ENCODE measurements at places on chromosomes 4 and X. TPM values are rescaled to one million over a fixed set of nuclear protein-coding genes. Genes with fewer than 3 reads are reported as not detected.

Gene GBA3
- total RNA-seq, result not detected

Gene ARSJ
- total RNA-seq, result not detected

Gene NOX1
- total RNA-seq, result not detected

Gene MAGEA4
- total RNA-seq, result not detected

Gene RGN
- not detected for total RNA-seq

Gene F8A1
- 56.9 TPM for total RNA-seq

Gene MAGEA11
- total RNA-seq, result not detected

Gene ARHGAP36
- not detected for total RNA-seq

GRCh38 chrX:3713225-3713936 is at the start of gene PRKX:
Gene PRKX, minus strand, starts transcription at chrX:3713649. Its CDS starts 396 bp downstream, at chrX:3713253.
- H3K27ac ChIP-seq, result peak within 1 kb of the TSS; percentile 95
- peak within 1 kb of the TSS; percentile 95 for H3K4me3 ChIP-seq
- peaks cover 6% of the 10 kb centered on the region for H3K36me3 ChIP-seq
- DNase-seq, result peak; percentile 72

GRCh38 chr4:173160871-173161270 is 7.7 kb upstream of the GALNT7 start:
- H3K4me1 ChIP-seq, result peaks cover under 1% of the 10 kb centered on the region
- H3K36me3 ChIP-seq, result peaks cover 4% of the 10 kb centered on the region
- H3K4me3 ChIP-seq, result no peak overlapping the region
- DNase-seq, result no peak
- no peaks in the 10 kb centered on the region for H3K27me3 ChIP-seq
- no peak overlapping the region for H3K27ac ChIP-seq

DNA sequence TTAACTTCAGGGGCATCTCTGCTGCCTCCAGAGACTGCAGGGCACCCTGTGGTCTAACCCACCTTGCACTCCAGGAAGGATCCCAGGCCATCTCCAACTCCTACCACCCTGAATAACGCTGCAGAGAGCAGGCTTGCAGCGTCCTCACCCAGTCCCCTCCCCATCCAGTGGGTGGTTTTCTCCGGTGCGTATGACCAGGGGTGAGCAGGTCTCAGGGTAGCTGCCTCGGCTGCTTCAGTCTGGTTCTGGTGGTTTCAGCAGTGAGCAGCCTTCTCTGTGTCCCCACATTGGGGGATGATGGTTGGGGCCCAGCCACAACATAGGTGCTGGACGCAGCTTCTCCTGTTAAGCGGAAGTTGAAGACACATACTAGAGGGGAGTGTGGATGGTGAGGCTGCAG is 38.6 kb upstream of the SORCS2 start:
- no peaks in the 10 kb centered on the region for H3K36me3 ChIP-seq
- H3K4me1 ChIP-seq, result no peaks in the 10 kb centered on the region
- no peak overlapping the region for H3K4me3 ChIP-seq
- H3K27ac ChIP-seq, result no peak overlapping the region

DNA sequence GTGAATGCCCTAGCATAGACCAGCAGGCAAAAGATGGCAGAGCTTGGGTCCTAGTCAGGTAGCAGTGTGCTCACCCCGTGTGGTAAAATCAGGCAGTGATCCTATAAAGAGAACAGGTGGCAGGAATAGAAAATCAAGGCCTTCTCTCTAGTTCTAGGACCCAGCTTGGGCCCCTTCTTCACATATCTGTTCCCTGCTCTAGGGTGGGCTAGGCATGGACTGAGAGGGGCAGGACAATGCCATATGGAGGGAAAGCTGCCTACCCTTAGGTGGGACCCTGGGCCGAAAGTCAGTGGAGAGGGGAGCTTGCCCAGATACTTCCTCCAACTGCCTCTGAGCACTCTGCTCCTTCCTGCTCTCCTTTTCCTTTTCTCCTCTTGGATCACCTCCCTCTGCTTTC is 117.4 kb upstream of the NALF2 start:
- no peaks in the 10 kb centered on the region for H3K27me3 ChIP-seq
- no peaks in the 10 kb centered on the region for H3K4me1 ChIP-seq
- no peak overlapping the region for H3K27ac ChIP-seq
- H3K4me3 ChIP-seq, result no peak overlapping the region

DNA sequence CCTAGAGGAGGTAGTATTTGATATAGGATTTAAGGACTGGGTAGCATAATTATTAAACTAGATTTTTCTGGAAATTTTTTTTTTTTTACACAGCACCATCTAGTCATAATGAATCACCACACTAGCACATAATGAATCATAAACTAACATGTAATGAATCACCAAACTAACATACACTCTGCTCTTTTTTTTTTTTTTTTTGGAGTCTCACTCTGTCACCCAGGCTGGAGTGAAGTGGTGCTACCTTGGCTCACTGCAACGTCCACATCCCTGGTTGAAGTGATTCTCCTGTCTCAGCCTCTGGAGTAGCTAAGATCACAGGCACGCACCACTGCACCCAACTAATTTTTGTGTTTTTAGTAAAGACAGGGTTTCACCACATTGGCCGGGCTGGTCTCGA is 92.5 kb downstream of the FAM13A start:
- DNase-seq, result no peak
- H3K4me1 ChIP-seq, result no peaks in the 10 kb centered on the region
- no peak overlapping the region for H3K4me3 ChIP-seq
- H3K27me3 ChIP-seq, result peaks cover 15% of the 10 kb centered on the region

DNA sequence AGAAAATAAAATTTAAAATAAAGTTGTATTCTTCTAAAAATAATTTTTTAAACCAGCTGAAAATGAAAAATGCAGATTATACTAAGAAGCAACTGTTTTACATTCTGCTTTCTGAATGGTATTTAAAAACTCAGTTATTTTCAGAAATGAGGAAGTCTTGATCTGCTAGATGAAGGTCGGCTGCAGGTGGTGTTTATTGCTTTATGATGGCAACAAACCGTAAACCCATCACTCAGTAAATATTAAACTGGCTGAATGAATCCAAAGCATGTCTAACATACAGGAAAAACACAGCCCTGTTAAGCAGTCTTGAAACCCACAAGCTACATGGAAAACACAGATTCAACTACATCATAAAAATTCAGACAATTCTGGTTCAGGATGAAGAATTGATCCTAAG is 29.3 kb downstream of the DYNLT3 start:
- no peak for DNase-seq
- H3K36me3 ChIP-seq, result peaks cover 1% of the 10 kb centered on the region
- H3K27me3 ChIP-seq, result no peaks in the 10 kb centered on the region

DNA sequence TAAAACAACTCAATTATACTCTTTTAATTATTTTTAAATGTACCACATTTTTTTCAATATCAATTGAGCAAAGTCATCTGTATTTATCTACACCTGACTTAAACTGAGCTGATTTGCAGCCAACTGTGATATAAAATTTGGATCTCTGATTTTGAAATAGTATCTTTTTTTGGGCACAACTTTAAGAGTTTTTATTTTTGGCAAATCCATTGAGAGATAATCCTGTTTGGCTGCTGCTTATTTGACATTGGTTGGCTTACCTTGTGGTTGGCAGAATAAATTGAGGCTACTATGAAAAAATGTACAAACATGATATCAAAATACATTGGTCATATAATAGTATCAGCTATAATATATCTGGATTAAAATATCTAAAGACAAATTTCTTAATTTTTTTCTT is 656.0 kb upstream of the NDST4 start:
- H3K36me3 ChIP-seq, result no peaks in the 10 kb centered on the region
- DNase-seq, result no peak
- no peak overlapping the region for H3K27ac ChIP-seq
- no peaks in the 10 kb centered on the region for H3K4me1 ChIP-seq
- no peak overlapping the region for H3K4me3 ChIP-seq

DNA sequence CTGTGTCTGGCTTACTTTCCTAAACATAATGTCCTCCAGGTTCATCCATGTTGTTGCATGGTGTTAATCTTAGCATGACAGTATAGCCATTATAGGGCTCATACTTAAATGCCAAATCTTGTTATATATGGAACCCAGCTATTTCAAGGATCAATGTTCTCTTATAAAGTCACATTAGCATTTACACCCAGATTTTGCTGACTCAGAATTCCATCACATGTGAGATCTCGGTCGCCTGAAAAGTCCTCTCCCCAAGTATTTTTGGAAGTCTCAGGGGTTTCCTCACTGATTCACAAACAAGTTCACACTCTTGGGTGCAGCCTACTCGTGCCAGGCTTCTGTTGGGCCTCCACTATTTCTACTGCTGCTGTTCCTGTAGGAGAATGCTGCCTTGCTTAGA is 19.9 kb upstream of the C4orf51 start:
- H3K4me3 ChIP-seq, result no peak overlapping the region
- H3K27me3 ChIP-seq, result no peaks in the 10 kb centered on the region
- no peaks in the 10 kb centered on the region for H3K4me1 ChIP-seq
- no peak for DNase-seq

DNA sequence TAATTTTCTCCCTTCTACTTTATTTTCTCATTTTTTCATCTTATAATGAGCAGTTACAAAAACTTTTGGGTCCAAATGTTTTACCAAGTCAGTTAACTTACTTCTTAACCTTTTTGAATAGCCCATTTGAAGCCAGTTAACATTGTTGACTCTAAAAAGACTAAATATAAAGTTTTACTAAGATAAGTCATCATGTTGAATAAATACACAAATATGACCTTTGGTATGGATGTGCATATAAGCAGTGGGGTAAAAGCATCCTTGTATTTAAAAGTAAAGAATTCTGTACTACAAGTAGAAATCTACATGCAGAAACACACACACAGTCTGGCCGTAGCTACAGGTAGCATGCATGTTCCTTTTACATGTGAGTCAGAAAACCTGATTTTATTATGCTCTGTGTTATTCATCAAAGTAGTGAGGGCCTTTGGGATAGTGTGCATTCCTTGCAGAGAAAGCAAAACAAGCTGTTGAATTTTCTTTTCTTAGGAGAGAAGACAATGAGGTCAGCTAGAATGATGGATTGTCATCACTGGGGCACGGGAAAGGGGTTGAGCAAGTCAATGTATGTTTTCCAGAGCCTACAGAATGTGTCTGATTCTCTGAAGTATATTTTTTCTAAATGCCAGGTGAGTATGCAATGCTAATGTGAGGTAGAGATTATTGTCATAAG is 533.2 kb upstream of the AGA start:
- no peak for DNase-seq
- H3K27ac ChIP-seq, result no peak overlapping the region
- H3K4me1 ChIP-seq, result no peaks in the 10 kb centered on the region
- no peaks in the 10 kb centered on the region for H3K36me3 ChIP-seq
- H3K4me3 ChIP-seq, result no peak overlapping the region

DNA sequence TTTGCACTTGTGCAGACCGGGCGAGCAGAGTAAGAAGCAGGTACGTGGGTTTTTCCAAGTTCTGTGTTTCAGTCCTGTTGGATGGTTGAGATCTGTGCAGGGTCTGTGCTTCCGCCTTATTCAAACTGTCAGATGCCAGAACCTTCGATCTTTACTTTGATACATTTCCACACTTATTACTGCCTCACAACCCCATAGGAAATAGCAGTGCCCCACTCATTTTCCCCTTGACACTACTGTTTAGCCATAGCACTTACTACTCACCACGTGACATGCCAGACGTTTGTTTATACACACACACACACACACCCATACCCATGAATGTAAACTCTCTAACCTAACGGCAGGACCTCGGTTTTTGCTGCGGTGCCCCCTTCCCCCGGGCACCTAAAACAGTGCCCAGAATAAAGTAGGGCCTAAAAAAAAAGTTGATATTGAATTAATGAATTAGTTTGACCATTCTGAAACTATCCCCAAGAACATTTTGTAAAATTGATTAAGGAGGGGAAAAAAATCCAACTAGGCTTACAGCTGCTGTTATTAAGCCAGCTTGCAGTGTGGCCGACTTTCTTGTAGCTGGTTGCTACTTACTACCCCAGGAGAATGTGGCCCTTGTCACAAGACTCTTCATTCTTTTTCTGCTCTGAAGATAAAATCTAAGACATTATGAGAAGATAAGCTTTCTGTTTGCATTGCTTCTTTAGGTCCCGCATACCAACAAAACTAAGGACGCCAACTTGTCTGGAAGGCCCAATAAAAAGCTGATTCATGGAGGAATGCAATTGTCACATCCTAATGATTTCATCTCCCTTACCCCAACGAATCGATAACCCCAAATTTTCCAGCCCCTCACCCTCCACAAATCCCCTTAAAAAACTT is 704 bp upstream of the SEPSECS start:
- H3K4me3 ChIP-seq, result peak overlapping the region; percentile 83
- no peaks in the 10 kb centered on the region for H3K27me3 ChIP-seq
- DNase-seq, result no peak
- H3K27ac ChIP-seq, result peak overlapping the region; percentile 90
- peaks cover 35% of the 10 kb centered on the region for H3K36me3 ChIP-seq

DNA sequence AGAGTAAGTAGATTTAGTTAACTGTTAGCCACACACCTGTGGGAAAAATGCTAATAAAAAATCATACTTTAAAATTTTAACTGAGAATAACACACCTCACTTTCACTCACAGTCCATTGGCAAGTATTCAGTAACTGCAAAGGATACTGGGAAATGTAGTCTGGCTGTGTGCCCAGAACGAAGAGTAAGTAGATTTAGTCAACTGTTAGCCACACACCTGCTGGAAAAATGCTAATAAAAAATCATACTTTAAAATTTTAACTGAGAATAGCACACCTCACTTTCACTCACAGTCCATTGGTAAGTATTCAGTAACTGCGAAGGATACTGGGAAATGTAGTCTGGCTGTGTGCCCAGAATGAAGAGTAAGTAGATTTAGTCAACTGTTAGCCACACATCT is 178.4 kb upstream of the NWD2 start:
- DNase-seq, result no peak
- H3K27me3 ChIP-seq, result no peaks in the 10 kb centered on the region
- no peak overlapping the region for H3K27ac ChIP-seq
- no peak overlapping the region for H3K4me3 ChIP-seq

DNA sequence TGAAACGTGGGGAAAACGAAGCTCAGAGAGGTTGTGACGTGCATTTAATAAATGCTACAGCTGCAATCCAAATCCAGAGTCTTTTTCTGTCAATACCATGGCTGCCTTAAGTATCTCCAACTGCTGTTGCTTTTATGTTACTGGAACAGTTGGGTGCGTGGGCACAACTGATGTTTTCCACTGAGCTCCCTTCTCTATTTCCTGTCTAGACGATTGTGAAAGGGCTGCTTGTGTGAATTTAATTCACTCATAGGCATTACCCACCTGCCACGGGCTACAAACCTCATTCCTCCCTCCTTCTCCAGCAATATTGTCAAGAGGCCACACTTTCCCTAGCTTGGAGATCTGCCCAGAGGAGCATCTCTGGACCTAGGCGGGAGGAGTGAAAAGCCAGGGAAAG is 526.0 kb downstream of the MID1IP1 start:
- H3K4me3 ChIP-seq, result no peak overlapping the region
- no peak for DNase-seq
- no peaks in the 10 kb centered on the region for H3K36me3 ChIP-seq
- peak overlapping the region; percentile 61 for H3K27ac ChIP-seq

- DNase-seq, result no peak
- peaks cover 49% of the 10 kb centered on the region for H3K4me1 ChIP-seq
- H3K27me3 ChIP-seq, result no peaks in the 10 kb centered on the region
- H3K36me3 ChIP-seq, result peaks cover 3% of the 10 kb centered on the region
Observed at GRCh38 chrX:40086569-40087335, 11.0 kb downstream of the BCOR start.

DNA sequence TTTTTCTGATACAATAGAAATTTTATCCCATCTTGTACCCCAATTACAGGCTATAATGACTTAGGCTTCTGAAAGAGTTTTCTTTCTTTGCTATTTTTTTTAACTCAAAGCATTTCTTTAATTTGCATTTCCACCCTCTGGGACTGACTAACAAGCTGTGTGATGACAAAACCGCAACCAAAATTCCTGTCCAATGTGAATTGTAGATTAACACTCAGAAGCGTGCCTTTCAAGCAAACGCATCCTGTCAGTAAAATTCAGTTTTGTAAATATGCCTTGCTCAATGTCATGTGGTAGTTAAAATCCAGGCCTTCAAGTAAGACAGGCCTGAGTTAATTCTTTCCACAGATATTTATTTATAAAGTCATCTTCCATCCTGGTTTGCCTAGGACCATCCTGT is 50.3 kb downstream of the STK32B start:
- no peaks in the 10 kb centered on the region for H3K27me3 ChIP-seq
- H3K36me3 ChIP-seq, result no peaks in the 10 kb centered on the region
- no peaks in the 10 kb centered on the region for H3K4me1 ChIP-seq
- H3K4me3 ChIP-seq, result no peak overlapping the region

Data from activated CD8-positive, alpha-beta memory T cell treated with anti-CD3 and anti-CD28 coated beads, Interleukin-2, amount 10 ng/mL, durations not matched to agents 7 days and 5 days (primary cell).